ENCODE measurements at places on chromosomes 4 and X. TPM values are rescaled to one million over a fixed set of nuclear protein-coding genes. Genes with fewer than 3 reads are reported as not detected.

Gene EXOSC9
- 42.5 TPM for total RNA-seq

Gene NPY1R
- total RNA-seq = not detected

Gene TMEM255A
- total RNA-seq = not detected

Gene XPNPEP2
- total RNA-seq = 1.7 TPM

Gene MCF2
- 0.28 TPM for total RNA-seq

Gene DCAF4L1
- 0.12 TPM for total RNA-seq

Gene ZFP42
- not detected for total RNA-seq

Gene P2RY8
- 95.4 TPM for total RNA-seq

Gene HMGN5
- total RNA-seq = 2.5 TPM

Gene CHRDL1
- not detected for total RNA-seq

Gene ACE2
- total RNA-seq = not detected

Gene SYNPO2
- 0.71 TPM for total RNA-seq

Gene TMEM154
- 32.2 TPM for total RNA-seq

Gene ART3
- not detected for total RNA-seq

Data from activated naive CD4-positive, alpha-beta T cell treated with anti-CD3 and anti-CD28 coated beads, Interleukin-2, amount 10 ng/mL, durations not matched to agents 5 hours and 36 hours (primary cell).